ENCODE measurements at places on chromosomes 16 and 17. TPM values are rescaled to one million over a fixed set of nuclear protein-coding genes. Genes with fewer than 3 reads are reported as not detected.
A peak's percentile ranks its signal among the peaks of the same experiment; 100 is the strongest.

- no peak for DNase-seq
Measured at GRCh38 chr17:5399767-5400166, 19.7 kb downstream of the NUP88 start.

Gene TNFRSF13B
- total RNA-seq: not detected

DNA sequence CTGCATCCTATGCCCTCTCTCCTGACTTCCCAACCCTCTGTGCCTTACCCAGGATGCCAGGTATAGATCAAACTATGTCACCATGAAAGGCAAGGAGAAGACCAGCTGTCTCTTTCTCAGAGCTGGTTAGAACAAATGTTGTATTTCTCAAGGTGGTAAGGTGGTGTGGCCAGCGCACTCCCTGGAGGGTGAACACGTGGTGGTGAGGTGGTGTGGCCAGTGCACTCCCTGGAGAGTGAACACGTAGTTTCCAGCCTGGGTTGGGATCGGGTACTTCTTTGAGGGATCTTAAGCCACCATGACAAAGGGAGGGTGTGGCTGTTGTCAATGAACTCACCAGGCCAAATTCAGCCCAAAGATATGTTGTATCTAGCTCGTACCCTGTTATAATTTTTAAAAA lies 26.8 kb downstream of the KATNIP start:
- DNase-seq: no peak

DNA sequence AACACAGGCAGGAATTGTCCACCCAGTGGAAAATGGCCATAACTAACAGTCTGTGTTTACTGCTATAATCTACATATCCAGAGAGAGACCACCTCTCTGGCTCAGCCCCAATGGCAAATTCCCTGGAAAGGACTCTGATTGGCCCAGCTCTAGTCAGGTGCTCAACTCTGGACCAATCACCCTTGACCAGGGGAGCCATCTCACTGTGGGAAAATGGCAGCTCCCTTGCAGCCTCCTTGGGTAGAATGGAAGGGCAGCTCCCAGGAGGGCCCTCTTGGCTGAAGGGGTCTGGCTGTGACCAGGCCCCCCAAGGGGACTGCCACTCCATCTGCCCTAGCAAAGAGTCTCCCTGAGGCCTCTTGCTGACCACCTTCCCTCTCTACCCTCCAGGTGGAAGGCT lies 3.1 kb downstream of the ALOX15B start:
- no peak for DNase-seq

GRCh38 chr16:86515413-86515776 lies 5.1 kb downstream of the FOXF1 start:
- no peak for DNase-seq

DNA sequence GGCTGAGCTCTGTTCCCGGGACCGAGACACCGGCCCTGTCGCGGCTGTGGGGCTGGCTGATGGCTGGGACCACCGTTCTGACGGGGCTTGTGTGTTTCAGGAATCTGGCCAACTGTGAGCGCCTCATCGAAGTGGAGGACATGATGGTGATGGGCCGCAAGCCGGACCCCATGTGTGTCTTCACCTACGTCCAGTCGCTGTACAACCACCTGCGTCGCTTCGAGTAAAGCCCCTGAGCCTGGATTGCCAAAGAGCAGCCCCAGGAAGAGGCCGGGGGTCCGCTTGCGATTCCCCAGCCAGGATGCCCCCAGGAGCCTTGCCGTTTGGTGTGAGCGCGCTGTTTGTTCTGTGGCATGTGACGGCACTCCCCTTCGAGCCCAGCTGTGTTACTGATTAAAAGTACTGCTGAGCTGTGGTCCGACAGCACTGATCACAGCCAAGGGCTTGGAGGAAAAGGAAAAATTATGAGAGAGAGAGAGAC lies 23.0 kb downstream of the SMTNL2 start:
- DNase-seq: no peak

- DNase-seq: no peak
Measured at GRCh38 chr17:45332505-45332904, 15.7 kb upstream of the MAP3K14 start.

Gene C16orf74
- total RNA-seq: 27.2 TPM

GRCh38 chr16:89596957-89597649 lies 16.3 kb upstream of the DPEP1 start:
- DNase-seq: no peak

Gene NMT1
- 57.3 TPM for total RNA-seq

DNA sequence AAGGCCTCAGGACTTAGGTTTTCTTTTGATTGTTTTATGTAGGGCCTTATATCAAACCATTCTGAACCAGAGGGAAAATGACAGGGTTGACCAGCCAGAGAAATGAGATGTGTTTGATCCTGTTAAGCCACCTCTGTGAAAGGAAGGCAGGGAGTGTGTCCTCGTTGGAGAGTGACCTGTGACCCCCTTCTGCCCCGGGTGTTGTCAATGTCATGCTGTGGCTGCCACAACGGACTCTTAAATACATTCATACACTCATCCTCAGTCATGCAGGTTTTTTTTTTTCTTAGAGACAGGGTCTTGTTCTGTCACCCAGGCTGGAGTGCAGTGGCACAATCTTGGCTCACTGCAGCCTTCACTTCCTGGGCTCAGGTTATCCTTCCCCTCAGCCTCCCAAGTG lies 6.1 kb downstream of the MYCBPAP start:
- DNase-seq: no peak

DNA sequence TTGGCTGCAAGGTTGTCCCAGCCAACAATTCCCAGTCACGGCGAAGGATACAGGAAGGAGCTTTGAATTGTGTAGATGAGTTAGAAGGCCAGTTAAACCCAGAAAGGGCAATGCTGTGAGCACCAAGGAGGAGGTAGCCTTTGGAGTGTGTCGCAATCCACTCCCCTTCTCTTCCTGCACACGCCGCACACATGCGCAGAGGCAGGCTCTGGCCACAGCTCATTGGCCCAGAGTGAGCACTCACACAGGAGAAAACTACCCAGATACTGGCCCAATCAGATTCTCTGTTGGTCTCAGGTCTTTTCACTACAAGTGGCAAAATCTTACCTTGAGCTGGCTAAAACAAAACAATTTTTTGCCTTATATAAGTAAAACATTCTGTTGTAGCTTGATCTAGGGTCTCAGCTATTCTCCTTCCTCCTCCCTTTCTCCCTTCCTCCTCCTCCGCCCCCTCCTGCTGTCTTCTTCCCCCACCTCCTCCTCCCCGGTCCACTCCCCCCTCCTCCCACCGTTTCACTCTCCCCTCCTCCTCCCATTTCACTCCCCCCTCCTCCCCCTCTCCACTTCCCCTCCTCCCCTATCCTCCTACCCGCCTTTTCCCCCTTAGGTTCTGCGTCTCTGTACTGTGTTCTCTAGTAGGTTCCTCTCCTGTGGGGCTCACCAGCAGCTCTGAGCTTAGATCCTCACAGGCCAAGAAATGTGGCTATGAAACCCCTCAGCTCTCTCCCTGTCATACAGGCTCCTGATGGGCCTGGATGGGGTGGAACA lies 344.9 kb downstream of the CPPED1 start:
- DNase-seq: no peak

DNA sequence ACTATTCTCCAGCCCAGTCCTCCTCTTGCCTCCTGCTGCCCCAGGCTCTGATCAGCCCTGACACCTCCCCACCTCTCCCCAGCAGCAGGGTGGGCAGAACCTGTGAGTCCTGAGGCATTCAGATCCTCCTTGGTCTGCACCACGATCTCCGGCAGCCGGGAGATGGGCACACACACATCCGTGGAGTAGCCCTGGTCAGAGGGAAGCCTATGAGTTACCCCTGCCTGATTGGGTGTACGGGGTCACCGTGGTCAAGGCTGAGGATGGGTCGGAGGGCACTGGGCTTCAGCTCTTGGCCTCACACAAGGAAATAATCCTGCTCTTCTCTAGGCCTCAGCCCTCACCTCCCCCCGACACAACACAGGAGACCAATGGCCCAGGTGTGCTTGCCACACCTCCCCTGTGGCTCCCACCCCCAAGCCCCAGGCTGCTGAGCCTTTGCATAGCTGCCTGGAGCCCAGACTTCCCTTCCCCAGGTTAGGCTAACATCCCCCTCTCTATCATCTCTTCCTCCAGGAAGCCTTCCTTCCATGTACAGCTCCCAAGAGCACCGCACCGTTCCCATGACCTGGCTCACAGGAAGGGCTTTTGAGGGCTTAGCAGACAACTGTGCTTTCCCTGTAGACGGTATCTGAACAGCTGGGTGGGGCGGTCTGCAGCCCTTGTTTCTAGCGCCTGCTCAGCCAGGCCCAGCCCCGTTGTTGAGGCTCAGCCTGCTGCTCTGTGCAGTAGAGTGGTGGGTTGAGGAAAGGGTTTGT lies 3.7 kb downstream of the LDHD start:
- DNase-seq: no peak

Gene SNAI3
- total RNA-seq: 0.88 TPM

DNA sequence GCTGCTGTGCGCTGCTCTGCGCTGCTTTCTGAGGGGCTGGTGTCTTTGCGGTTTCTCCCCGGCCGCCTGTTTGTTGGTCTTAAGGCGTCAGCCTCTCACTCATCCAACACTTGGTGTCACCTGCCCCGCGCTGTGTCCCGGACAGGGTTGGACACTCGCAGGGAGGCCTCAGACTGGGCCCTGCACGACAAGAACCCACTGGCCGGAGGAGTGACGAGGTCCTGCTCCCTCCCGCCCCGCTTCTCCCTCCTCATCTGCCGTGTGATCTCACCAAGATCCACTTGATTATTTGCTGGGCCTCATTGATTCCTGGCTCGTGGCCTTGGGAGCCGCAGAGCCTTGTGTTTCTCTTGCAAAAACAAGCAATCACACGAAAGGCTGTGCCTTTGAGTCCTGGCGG lies 56.6 kb downstream of the PRMT7 start:
- DNase-seq: no peak

Gene PITPNM3
- 0.20 TPM for total RNA-seq

Gene OR1A1
- total RNA-seq: not detected

- DNase-seq: no peak
Measured at GRCh38 chr16:49003992-49004391, 277.6 kb downstream of the CBLN1 start.

DNA sequence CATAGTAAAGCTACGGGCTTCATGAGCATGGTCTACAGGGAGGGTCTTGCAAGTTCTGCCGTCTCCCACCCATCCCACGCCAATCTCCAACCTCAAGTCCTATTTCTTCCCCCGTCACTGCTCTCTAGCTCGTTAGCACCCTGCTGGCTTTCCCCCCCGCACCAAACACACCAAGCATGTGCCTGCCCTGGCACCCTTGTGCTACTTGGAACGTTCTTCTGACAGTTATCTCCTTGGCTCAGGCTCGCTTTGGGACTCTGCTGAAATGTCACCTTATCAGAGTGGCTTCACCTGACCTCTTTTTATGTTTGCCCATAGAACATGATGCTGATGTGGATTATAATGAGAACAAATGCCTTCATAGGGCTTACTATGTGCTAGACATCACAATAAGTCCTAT lies 21.9 kb downstream of the GLYR1 start:
- no peak for DNase-seq

Gene DPEP3
- not detected for total RNA-seq

Gene LITAFD
- not detected for total RNA-seq

- DNase-seq: no peak
Measured at GRCh38 chr16:70685061-70685937, 554 bp downstream of the MTSS2 start.

Gene PIPOX
- total RNA-seq: 1.6 TPM

DNA sequence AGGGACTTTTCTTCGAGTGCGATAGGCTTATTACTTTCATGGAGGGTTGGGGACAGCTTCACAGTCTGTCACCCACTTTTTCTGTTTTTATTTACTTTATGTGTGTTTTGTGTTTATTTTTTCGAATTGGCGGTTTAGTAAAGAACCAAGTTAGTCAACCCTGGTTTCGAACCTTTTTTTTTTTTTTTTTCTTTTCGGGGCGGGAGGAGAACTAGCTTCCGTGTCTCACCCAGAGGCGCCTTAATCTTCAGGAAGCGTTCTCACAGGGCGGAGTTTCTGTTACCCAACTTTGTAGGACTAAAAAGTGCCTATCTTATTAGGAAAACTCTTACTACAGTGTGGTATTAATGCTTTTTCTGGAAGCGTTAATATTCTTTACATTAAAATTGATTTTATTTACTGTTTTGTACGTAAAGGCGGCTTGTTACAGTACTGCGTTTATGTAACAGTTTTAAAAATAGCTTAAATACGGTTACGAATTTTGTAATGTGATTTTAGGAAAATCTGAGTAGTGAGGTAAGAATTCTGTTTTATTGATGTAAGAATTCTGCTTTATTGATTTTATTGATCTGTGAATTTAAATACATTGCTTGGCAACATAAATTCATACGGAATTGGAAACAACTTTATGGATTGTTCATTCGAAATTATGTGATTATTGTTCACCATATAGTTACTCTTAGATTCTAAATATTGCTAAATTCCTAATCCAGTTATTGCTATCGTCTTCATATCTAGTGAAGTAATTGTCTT lies 885 bp downstream of the ZNF207 start:
- peak; percentile 63 for DNase-seq

GRCh38 chr17:75168998-75169397 lies 13.8 kb downstream of the SUMO2 start:
- no peak for DNase-seq

- no peak for DNase-seq
Measured at GRCh38 chr17:21017861-21018260, 24.9 kb downstream of the USP22 start.

Gene KRT15
- total RNA-seq: 3.6 TPM

DNA sequence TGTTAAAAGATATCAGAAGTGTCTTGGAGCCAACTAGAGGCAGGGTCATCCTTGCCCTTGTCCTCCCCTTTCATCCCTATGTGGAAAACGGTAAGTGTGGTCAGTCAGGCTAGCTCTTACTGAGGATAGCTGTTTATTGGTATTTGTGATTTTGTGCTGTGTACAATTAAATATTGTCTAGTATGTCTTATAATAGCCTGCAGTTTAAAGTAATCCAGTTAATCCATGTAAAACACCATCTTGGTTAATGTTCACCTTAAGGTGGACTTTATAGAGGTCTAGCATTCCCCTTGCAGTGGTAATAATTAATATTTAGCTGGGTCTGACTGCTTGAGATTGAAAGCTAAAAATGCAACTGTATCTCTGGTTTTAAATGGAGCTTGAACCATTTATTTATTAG lies 25.6 kb downstream of the METTL9 start:
- peak; percentile 60 for DNase-seq

DNA sequence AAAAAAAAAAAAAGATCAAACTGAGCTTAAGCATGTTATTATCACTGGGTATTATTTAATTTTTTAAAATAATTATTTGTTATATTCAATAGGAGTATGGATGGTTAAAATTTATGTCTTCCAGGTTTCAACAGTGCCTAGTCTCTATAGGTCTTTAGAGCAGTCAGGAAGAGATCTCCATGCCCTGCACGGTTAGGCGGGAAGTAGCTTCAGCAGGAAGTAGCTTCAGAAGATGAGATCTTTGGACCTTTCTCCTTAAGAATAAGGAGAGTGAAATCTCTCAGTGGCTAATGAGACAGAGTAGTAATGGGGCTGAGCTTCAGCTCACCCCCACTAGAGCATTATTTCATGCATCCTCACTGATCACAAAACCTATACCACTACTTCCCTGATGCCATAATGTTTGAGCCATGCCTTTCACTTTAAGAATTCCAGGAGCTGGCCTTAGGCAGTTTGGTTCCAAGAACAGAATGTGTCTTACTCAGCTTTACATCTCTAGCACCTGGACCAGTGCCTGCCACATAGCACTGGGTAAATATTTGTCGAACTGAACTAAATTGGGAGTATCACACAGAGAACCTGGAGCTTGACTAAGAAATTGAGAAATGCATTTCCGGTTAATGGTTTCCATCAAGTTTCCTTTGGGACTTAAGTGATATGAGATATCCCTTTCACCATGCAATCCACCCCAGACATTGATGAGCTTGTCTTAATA lies 43.5 kb downstream of the SCPEP1 start:
- DNase-seq: no peak
